ENCODE measurements at places on chromosomes 3 and 15.
A peak's percentile ranks its signal among the peaks of the same experiment; 100 is the strongest.

GRCh38 chr15:58992181-58992580, 4.7 kb downstream of the RNF111 start:
- DNase-seq: no peak

DNA sequence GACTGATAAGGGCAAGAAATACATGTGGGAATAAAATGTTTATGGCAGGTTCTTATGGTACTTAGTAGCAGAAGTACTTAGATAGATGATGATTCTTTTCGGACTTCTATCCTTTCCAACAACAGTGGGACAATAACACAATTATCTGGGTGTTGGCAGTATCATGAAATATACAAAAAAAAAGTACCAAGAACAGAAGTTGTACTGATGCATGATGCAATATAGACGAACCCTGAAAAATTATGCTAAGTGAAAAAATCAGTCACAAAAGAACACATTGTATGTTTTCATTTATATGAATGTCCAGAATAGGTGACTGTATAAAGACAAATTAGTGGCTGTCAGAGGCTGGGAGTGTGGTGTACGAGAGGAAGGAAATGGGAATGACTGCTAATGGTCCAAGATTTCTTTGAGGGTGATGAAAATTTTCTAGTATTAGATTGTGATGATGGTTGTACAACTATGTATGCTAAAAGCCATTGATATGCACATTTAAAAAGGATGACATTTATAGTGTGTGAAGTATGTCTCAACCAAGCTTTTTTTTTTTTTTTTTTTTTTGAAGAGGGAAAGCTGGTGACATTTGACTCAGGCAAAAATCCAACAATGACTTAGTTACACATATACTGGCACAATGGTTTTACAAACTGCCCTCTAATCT, 20.0 kb downstream of the PDE12 start:
- no peak for DNase-seq

DNA sequence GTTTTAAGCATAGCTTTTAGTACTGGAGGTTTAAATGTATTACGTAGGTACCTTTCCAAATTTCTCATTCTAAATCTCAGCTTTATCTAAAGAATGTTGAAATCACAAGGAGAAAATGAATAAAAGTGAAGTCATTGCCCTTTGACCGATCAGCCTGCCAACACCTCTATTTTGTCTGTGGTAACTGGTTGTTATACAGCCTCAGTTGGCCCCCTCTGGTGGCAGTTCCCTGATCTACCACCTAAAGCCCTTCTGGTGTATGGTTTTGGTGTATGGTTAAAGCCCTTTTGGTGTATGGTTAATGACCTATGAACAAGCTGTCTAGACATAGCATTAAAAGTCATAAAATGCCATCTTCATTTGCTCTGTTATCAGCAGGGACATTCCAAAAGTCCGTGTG, 378.2 kb upstream of the AZI2 start:
- no peak for DNase-seq

DNA sequence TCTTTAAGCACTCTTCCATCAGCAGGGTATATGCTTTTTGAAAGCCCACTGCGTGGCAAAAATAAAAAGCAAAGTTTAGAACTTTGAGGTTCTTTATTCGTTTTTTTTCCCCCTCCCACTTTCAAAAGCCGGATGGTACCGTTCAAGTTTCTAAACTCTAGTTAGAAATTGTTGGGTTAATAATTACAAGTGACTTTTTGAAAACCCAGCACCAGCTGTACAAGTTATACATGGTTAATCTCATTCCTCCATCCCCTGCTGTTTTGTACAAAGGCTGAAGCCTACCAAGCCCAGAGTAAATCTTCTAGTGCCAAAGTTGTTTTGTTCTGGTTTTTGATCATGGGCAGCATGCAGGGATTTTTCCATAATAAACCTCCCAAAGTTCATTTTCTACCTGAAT, 48.6 kb downstream of the WDR72 start:
- DNase-seq: no peak

DNA sequence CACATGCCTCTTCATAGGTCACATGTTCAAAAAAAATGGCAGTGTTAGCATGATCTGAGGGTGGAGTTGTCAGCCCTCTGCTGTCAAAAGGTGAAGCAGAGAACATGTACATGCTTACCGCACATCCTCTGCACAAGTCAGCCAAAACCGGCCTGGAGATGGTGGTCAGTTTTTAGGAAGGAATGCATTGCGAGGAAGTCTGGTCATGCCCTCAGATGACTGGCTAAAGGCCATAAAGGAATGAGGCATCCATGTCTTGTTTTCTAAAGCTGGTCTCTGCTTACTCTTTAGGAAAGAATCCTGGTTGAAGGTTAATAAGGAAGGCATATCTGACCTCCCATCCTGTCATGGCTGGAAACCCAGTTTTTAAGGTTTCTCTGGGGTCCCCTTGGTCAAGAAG, 292.0 kb upstream of the CCDC54 start:
- no peak for DNase-seq

DNA sequence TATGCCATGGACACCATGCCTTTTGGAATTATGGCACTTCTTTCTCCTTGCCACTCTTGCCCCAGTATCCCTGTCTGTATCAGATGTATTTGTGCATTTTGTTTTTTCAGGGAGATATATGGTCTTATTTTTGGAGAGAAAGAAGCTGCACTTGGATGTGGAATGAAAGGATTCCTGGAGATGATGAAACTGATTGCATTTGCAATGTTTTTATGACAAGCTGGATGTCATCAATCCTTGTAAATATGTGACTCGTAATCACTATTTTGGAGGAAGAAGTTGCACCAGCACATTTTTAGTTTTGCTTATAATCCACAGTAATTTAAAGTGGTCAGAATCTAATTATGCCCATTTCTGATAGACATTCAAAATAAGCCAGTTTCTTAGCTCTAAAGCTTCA, 165.0 kb downstream of the NR1D2 start:
- DNase-seq: no peak

- DNase-seq: no peak
Observed at GRCh38 chr3:148319960-148320359, 377.7 kb upstream of the AGTR1 start.

DNA sequence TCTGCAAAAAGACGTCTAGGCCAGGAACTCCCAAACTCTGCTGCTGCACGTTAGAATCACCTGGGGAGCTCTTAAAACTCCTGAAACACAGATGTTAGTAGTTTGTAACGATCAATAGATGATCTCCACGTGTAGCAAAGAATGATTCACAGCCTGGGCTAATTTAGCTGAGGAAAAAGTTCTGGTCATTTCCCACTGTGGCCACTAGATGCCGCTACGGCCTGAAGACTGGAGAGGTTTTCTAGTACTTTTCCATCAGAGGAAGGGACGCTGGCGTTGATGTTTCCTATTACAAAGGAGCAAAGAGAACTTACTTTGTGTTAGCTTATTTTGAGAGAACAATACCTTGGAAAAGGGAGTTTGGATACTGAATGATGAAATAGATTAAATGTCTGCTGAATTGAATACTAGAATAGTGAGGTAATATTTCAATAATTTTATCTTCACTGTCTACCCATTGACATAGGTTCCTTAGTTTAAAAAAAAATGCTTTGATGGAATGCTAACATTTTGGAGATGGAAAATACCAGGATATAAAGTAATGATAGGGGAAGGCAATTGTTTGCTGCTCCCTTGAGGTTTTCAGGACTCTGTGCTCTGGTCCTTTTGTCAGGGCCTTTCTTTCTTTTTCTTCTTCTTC, 159.1 kb downstream of the P3H2 start:
- peak; percentile 87 for DNase-seq

DNA sequence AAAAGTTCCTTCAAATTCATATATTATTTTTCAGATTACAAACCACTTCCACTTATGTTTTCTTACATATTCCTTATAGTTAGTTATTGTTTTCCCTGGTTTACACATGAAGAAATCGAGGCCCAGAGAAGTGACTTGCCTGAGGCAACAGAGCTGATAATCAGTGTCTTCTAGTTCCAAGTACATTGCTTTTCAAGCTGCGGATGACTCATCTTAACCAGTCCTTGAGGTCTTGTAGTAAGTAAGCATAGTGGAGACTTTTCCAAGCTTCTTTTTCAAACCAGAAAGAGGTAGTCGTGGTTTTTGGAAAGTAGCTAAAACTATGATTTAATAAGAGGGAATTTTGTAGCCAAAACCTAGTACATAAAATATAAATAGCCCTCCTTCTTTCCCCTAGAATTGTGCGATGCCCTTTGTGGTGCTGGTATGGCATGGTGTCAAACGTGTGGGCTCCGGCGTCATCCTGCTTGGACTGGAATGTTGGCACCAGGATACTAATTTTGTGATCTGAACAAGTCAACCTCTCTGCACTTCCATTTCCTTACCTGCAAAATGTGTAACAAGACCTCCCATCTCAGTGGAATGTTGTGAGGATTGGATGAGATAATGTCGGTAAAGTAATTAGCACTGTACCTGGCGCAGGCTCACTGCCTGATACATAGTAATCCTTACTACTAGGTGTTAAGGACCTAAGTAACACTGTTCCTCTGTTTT, 19.0 kb upstream of the DLG1 start:
- peak; percentile 60 for DNase-seq

DNA sequence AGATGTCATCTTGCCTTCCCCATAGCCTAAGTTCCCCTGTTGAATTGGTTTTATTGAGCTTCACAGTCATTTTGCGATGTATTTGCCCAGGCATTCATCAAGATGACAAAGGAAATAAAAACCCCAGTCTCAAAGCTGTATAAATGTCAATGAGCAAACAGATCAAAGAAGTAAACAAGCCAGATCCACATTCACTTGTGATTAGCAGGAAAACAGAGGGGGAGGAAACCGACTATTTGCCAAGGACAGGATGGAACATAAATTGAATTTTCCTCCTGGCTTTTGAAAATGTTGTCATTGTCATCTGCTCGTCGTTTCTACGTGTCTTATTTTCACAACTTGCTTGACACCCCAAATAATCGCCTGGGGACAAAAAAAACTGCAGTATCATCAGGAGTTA, 83.5 kb downstream of the SV2B start:
- DNase-seq: no peak

- no peak for DNase-seq
Observed at GRCh38 chr15:67085818-67086636, 20.6 kb downstream of the SMAD3 start.

DNA sequence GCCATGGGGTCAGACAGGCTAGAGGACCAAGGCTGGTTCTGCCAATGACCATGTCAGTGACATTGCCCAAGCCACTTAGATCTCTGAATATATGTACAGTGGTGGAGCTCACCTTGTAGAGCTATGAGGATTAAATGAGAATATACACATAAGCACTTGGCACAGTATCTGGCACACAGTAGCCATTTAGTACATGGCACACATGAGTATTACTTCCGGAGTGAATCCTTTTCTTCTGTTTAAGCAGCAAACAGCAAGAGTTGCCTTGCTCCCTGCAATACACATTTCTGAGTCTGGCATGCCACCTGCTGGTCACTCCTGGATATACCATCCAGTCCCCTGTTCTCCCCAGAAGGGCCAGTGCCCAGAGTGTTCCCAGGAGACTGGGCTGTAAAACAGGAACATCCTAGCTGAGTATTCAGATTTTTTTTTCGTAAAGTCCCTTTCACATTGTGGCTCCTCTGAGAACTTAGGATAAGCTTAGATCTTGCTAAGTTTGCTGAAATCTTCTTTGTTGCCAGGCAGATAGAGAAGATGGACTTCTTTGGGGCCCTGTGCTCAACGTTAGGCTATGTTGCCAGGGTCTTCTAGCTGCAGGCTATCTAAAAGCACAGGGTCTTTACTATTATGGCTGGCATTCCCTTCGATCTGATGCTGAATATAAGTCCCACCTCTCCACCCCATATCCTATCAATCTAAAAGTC, 203.4 kb downstream of the ADAMTS9 start:
- DNase-seq: peak; percentile 89

- no peak for DNase-seq
Observed at GRCh38 chr3:148790370-148790769, 37.2 kb upstream of the CPB1 start.

- DNase-seq: no peak
Observed at GRCh38 chr15:62665449-62665848, 377.1 kb upstream of the TPM1 start.

- DNase-seq: no peak
Observed at GRCh38 chr15:99335508-99335907, 84.2 kb downstream of the LRRC28 start.

DNA sequence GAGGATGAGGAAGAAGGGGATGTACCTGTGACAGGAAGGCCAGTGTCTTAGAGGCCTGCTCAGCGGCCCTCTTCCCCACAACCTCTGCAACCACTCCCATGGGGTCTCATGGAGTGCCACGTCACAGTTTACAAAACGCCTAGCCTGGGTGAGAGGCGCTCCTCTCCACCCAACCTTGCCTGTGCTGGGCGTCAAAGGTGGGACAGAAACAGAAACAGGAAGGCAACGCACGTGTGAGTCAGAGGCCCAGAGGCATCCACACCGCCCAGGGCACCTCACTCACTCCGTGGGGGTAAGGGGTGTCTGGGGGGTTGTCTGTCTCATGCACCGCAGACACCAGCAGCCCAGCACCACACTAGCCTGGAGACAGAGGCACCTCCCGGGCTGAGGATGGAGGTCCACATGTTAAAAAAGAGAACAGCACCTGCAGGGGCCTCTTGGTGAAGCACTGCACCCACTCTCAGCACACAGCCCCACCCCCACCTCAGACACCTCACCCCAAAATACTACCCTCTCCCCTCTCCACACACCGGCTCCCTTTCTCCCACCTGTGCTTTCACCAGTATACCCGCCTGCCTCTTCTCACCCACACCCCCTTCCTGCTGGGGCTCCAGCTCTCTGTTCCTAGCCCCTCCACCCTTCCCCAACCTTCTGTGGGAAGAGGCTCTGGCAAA, 4.7 kb upstream of the CALML4 start:
- no peak for DNase-seq

GRCh38 chr15:89157061-89157460, 64.3 kb downstream of the RLBP1 start:
- no peak for DNase-seq

GRCh38 chr3:115667738-115668065, 44.4 kb downstream of the GAP43 start:
- no peak for DNase-seq

- DNase-seq: peak; percentile 68
Observed at GRCh38 chr3:141231952-141232823, 563 bp downstream of the PXYLP1 start.

DNA sequence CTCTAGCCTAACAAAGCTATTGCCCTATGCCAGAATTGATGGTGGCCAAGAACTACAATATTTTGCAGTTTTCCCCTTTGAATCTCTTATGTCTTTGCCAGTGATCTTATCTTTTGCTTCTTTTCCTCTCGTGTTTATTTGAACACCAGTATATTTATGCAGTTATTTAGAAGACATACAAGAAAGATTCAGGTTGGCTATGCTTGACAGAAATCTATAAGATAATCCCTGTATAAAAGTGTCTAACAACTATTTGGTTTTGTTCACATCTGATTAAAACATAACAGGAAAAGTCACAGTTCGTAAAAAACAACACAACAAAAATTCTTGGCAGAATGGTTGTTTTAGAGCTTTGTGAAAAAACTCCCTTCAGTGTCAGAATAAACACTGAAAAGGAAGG, 63.7 kb downstream of the SEMA6D start:
- no peak for DNase-seq

- DNase-seq: no peak
Observed at GRCh38 chr15:33243869-33244268, 49.4 kb upstream of the FMN1 start.

DNA sequence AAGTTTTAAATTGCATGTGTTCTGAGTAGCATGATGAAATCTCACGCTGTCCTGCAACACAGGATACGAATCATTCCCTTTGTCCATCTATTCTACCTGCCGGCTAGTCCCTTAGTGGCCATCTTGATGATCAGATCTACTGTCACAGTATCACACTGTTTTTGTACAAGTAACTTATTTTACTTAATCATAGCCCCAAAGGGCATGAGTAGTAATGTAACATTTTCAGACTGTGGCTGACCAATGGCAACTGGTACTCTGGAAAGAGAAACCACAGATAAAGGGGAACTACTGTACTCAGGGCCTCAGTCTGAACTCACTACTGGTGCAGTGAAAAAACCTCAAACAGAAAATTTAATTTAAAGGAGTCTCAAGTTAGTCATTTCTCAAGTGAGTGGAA, 127.3 kb upstream of the MRPL3 start:
- DNase-seq: no peak

All from right forelimb (tissue), 1 donor.